ENCODE measurements at places on chromosomes 3 and 15. TPM values are rescaled to one million over a fixed set of nuclear protein-coding genes. Genes with fewer than 3 reads are reported as not detected.

- no peak for DNase-seq
Observed at GRCh38 chr3:126351086-126351770, 6.0 kb downstream of the KLF15 start.

DNA sequence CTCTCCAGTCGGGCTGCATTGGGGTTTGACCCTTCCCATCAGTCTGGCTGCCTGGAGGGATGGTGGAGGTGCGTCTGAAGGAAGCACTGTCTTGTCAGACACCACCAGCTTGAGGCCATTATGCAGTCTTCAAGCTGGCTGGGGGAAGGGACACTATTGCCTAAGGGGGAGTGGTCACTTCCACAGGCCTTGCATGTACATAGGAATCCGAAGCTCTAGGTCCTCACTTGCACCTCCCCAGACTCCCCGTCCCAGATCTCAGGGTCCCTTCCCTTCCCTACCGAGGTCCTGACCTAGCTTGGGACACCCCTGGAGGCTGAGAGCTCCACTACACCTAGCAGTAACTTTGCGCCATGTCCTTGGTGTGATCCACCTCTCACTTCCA, 48.6 kb upstream of the KLF13 start:
- DNase-seq: no peak

- DNase-seq: no peak
Observed at GRCh38 chr15:29086891-29087290, 182.7 kb downstream of the NSMCE3 start.

- DNase-seq: no peak
Observed at GRCh38 chr3:48470286-48470685, 23.7 kb downstream of the ATRIP start.

GRCh38 chr15:52661909-52662308, 17.3 kb downstream of the ATOSA start:
- DNase-seq: no peak

DNA sequence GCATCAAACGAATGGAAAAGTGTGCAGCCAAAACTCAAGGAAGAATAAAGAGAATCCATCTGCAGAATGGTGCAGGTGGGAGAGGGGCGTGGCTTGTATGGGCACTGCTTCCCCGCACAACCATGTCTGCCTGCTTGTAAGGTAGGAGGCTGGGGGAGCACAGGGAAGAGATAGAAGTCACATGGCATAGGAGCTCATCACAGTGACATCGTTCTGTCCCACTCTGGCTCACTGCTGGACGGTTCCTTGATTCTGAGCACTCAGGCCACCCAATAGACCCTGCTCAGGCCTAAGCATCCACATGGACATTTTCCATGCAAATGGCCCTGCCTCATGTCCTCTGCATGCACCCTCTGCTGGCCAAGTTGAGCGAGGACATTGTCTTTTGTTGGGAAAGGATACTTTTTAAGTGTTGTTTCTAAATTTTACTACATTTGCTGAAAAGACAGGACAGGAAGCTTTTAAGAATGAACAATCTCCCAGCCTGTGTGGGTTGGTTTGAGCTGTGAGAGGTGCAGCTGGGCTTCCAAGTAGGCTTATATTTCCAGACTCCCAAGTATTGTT, 3.1 kb downstream of the MYLK start:
- no peak for DNase-seq

- no peak for DNase-seq
Observed at GRCh38 chr15:41836073-41836472, 2.6 kb upstream of the PLA2G4B start.

- peak; percentile 58 for DNase-seq
Observed at GRCh38 chr3:136819731-136820679, 1.1 kb downstream of the SLC35G2 start.

- DNase-seq: no peak
Observed at GRCh38 chr3:38580450-38581382, 68.8 kb downstream of the SCN5A start.

DNA sequence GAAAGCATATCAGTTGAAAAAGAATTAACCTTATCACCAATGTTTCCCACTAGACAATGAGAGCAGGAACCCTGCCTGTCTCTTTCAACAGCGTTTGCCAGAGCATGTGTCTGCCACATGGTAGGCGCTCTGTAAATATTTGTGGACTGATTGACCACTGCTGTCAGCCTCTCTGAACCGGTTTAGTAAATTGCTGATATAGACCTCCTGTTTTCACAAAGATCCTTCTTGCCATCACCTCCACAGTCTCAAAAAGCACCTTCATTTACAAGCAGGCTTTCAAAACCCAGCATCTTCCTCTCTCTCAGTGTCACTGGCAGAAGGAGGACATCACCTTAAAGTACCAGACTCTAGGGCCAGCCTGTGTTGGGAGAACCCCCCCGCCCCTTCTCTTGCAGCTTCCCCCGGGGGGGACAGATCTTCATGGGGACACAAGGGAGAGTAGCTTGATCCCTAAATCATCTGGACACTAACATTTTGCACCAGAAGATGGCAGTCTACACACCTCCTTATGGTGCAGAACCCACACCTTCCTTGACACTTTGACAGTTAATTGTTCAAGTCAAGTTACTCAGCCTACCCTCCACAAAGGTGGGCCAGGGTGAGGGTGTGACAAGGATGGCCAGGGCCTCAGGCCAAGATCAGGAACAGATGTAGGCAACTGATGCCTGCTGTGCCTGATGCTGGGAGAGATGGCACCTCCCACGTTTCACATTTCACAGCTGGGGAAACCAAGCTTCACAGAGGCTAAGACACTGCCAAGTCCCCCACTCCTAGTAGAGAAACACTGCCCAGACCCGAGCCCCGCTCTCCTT, 37.8 kb upstream of the USP3 start:
- DNase-seq: no peak

- no peak for DNase-seq
Observed at GRCh38 chr15:41838400-41838897, at the start of gene PLA2G4B. PLA2G4B (plus strand) TSS chr15:41838847; CDS start chr15:41838914, 67 bp downstream.

DNA sequence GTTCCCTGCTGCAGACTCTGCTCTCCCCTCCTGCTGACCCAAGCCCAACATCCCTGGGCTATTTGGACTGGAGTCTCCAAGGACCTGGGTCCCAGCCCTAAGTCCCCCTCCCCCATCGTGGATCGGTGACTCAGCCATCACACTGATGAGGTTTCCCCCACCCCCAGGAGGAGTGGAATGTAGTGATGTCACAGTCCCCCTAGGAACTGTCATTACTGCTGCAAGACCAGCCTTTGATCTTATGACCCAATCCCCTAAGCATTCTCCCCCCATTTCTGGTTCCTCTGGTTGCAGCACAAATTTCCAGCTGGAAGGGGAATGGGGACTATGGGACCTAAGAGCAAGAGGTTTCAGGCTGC, 63.4 kb upstream of the CSPG4 start:
- no peak for DNase-seq

GRCh38 chr3:145900056-145900829, 260.7 kb downstream of the PLOD2 start:
- DNase-seq: no peak

DNA sequence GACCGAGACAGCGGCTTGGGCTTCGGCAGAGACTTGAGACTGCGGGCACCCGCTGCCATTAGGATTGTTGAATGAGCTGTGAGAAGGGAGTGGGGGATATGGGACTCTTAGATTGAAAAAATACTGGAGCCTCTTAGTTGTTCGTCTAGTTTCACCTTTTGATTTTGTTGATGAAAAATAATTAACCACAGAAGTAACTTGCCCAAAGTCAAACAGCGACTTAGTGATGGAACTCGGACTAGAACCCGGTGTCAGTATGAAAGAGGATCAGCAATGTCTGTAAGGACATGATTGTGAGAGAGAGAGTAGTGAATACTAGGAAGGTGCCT, 510 bp upstream of the GOLGB1 start:
- no peak for DNase-seq

DNA sequence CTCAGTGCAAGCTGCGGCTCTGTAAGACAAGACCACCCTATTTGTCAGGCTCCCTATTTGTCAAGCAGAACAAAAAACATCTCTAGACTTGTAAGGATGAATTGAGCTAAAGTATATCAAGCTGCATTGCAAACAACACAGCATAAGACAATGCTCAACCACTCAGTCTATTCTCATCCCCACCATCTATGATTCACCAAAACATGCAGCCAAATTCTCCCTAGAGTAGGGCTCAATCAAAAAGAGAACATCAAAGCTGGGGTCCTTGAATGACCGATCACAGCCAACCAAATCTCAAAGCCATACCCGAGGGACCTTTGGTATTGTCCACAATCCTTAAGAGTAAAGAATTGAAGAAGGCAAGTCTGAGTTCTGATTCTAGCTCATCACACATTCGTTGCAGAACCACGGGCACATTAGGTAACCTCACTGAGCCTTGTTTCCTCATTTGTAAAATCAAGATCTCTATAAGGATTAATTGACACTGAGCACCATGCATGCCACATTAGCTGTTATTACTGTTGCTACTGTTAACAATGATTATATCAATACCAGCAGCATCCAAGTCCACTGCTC, 31.2 kb downstream of the RFTN1 start:
- no peak for DNase-seq

DNA sequence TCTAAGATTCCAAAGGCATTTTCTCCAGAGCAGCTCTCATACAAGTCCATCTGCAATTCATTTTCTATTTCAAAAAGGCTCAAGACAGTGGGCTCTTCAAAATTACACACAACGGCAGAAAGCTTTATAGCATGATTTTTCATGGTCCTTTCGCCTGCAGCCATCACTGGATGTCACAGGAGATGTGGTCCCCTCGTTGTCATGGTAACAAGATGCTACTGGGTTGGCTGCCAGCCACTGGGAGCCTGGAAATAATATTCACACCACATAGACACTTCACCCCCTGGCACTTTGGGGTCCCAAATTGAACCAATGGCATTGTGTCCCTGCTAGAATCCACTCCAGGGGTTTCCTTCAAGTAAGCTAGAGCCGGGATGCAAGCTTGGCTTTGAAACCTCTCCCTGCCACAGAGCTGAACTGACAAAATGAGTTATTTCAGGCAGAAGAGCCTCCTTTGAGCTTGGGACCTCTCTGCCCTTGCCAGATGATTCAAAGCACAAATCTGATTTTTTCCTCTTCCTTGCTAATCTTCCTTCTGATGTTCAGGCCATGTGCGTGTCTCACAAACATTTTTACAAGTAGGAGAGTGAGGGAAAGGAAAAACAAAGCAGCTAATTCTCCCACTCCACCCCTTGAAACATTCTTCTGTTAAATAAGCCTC, 512.6 kb upstream of the ADAMTS9 start:
- DNase-seq: no peak

- no peak for DNase-seq
Observed at GRCh38 chr3:166498446-166498845, 661.2 kb upstream of the BCHE start.

Gene CPN2
- not detected for total RNA-seq

Gene RBMS3
- total RNA-seq: 40.7 TPM

Gene MESP1
- 4.7 TPM for total RNA-seq

Gene NOX5
- total RNA-seq: 0.18 TPM

Gene SPTBN5
- 1.7 TPM for total RNA-seq

Gene DTWD1
- 25.7 TPM for total RNA-seq

Gene ZMAT3
- 13.9 TPM for total RNA-seq

Gene CFAP100
- total RNA-seq: not detected

Gene ELL3
- total RNA-seq: 0.47 TPM

Gene TRA2B
- total RNA-seq: 71.8 TPM
